ENCODE measurements at places on chromosomes 12 and 14.

GRCh38 chr14:90405101-90405500, 8.3 kb downstream of the CALM1 start:
- no peak for DNase-seq

GRCh38 chr12:127230843-127231260, 1036.1 kb upstream of the TMEM132C start:
- no peak for DNase-seq

GRCh38 chr12:96720363-96720705, 186.7 kb upstream of the NEDD1 start:
- peak; percentile 46 for DNase-seq

GRCh38 chr12:58087423-58088127, 146.2 kb downstream of the ATP23 start:
- DNase-seq = no peak

- DNase-seq = no peak
These were observed 51.4 kb upstream of the GPR132 start for GRCh38 chr14:105116451-105117256.

DNA sequence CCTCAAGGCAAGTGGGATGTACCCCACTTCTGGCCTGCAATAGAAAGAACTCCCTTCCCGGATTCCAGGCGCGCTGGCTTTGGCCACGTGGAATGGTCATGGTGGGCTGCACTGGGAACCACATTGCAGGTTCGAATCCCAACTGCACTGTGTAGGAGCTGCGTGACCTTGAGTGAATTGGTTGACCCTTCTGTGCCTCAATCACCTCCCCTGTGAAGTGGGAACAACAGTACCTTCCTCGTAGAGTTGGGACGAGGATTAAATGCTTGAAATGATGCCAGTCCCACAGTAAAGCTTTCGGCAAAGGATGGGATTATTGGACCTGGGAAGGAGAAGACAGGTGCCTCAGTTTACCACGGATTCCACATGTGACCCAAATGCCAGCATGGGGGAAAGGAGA, 36.8 kb upstream of the MYL2 start:
- no peak for DNase-seq

DNA sequence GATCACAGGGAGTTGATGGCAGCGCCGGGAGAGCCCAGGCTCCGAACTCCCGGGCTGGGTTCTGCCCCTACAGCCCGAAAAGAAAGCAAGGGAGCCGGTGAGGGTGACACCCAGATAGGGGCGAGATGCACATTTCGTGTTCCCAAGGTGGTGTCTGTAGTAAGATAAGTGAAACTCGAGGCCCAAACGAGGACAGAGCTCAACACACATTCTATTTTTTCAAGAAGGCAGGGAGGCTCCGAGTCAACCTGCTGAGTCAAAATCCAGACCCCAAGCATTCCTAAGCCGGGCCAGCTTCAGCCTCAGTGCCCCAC, 24.2 kb upstream of the YY1 start:
- no peak for DNase-seq

DNA sequence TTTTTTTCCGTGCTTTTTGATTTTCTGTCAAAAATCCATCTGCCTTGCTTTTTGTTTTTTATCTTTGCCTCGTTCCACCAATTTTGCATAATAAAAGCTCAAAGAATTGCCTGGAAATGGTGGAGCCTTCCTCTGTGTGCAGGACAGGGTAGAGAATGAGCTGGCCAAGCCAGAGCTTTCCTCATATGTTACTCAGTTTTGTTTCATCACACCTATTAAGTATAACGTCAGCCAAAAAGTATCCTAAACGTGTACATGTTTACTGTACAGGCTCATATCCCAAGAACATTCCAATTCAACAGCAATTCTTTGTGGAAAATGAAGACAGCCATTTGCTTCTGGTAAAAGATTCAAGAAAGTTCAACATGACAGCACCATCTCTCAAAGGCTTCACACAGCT, 191.2 kb upstream of the LMNTD1 start:
- no peak for DNase-seq

GRCh38 chr14:37466003-37466622, 128.9 kb downstream of the FOXA1 start:
- DNase-seq = peak; percentile 10

- no peak for DNase-seq
These were observed 8.9 kb downstream of the COX14 start for GRCh38 chr12:50120953-50121352.

- DNase-seq = no peak
These were observed 158.0 kb downstream of the SLC5A8 start for GRCh38 chr12:101051901-101052550.

DNA sequence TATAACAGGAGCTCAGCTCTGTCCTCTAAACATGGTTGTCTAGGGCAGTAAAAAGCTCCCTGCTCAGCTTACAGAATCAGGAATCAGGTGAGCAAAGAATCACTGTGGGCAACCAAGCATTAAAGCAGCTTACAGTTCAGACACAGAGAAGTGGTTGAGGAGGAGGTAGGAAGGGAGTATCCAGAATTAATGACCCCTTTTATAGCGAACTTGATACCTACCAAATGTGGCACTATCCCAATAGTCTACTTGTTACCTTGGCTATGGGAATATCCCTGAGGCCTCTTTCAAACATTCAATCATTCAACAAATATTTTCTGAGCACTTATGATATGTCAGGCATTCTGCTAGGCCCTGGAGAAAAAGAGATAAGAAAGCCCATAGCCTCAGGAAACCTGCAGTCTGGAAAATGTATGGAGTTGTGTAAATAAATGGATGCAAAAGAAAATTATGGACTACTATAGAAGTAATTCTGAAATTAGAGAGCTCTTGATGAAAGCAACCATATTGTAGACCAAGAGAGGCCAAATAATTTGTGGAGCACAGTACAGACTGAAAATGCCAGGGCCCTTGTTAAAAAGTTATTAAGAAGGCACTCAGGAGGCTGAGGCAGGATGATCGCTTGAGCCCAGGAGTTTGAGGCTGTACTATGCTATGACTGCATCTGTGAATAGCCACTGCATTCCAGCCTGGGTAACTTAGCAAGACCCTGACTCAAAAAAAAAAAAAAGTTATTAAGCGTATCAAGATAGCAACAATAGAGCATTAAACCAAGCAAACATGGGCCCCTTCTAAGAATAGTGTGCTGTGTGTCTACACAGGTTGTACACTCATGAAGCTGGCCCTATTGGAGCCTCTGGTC, 134.0 kb upstream of the CPSF6 start:
- DNase-seq = no peak

DNA sequence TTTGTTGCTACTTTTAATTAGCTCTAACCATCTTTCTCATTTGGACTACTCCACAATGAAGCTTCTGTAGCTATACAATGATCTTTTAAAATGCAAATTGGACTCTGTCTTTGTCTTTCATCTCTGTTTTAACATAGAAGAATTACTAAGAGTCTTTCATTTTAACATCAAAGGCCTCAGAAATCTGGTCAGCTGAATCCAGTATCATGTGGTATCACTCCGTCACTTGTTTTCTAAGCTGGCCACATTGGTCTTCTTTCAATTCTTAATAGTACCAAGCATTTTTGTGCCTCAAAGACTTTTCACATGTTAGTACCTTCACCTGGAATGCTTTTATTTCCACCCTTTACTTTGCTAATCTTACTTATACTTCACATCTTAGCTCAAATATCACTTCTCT, 95.5 kb upstream of the SLC16A7 start:
- DNase-seq = no peak

DNA sequence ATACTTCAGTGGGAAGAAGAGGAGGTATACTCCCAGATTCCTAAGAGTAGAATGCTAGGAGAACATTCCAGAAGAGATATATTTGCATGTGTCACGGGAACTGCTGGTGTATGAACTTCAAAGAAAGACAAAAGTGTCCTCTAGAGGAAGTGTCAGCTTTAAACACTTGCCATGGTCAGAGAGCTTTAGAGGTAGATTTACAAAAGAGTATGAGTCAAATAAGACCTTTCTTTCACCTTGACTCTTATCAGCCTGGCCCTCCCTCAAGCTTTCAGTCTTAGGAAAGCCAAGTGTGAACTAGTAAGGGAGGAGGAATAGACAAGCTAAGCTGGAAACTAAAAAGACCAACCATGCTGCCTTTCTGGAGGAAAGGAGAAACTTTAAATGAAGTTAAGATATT, 34.7 kb downstream of the COX8C start:
- DNase-seq = no peak

GRCh38 chr12:103680591-103681141, 93.6 kb downstream of the STAB2 start:
- DNase-seq = peak; percentile 83

DNA sequence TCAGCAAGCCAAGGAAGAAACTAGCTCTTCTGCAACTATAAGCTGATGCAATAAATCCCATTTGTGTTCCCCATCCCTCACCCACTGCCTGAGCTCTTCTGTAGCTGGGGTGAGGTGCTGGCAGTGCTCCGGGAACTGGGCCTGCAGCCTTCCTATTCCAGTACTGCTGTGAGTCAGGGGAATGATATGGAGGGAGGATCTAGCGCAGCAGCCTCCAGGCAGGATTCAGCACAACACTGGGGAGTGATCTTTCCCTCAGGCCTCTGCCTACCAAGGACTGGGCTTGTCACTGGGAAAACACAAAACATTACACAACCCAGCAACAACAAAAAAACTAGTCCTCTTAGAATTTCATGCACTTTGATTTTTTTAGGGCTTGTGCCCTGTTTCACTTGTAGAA, 58.7 kb downstream of the ST8SIA1 start:
- no peak for DNase-seq

DNA sequence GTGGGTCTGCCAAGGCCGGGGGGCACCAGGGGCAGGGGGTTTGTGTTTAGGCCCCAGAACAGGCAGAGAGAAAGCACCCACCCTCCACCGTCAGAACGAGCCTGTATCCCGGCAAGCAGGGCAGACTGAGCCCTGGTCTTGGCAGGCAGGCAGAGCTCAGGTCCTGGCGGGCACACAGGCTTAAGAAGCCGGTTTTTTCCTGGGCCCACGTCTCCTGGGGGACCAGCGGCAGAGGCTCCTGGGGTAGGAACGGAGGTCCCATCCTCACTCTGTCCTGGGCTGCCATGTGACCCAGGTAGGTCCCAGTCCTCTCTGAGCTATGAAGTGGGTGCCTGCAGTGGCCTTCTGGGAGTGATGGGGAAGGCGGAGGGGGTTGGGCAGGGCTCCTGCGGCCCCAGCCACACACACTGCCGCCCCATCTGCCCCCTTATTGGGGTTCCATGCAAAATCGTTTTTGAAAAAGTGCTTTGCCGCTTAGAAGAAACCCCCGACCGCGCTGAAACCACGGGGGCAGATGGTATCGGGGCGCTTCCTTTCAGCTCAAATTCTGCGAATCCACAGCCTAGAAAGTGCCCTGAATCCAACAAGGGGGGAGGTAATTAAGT, 24.2 kb downstream of the SH2B3 start:
- DNase-seq = no peak

DNA sequence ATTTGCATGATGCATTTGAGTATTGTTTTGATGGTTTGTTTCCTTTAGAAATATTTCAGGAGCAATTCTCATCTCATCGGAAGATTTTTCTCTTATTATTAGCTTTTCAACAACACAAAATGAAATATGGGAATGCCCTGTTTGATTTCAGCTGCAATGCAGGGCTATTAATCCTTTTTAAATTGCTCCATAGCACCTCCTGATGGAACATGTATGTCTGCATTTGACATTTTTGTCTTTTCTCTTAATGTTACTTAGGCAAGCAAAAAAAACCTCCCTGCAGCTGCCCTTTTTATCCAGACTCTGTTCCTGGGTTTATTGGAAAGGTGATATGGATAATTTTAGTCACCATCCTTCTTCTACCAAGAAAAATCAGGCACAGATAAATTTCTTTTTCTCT, 895.8 kb downstream of the RPS29 start:
- peak; percentile 22 for DNase-seq

DNA sequence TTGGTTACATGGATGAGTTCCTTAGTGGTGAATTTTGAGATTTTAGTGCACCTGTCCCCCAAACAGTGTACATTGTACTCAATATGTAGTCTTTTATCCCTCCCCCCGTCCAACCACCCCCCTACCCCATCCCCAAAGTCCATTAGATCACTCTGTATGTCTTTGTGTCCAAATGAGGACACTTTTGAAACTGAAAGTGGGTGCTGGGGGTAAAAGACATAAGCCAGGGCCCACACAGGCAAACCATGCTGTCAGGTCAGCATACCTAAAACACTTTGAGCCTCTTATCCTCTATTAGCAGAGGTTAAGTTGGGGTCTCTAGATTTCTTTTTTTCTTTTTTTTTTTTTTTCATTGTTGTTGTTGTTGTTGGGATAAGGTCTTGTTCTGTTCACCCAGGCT, 31.3 kb upstream of the KICS2 start:
- DNase-seq = no peak

DNA sequence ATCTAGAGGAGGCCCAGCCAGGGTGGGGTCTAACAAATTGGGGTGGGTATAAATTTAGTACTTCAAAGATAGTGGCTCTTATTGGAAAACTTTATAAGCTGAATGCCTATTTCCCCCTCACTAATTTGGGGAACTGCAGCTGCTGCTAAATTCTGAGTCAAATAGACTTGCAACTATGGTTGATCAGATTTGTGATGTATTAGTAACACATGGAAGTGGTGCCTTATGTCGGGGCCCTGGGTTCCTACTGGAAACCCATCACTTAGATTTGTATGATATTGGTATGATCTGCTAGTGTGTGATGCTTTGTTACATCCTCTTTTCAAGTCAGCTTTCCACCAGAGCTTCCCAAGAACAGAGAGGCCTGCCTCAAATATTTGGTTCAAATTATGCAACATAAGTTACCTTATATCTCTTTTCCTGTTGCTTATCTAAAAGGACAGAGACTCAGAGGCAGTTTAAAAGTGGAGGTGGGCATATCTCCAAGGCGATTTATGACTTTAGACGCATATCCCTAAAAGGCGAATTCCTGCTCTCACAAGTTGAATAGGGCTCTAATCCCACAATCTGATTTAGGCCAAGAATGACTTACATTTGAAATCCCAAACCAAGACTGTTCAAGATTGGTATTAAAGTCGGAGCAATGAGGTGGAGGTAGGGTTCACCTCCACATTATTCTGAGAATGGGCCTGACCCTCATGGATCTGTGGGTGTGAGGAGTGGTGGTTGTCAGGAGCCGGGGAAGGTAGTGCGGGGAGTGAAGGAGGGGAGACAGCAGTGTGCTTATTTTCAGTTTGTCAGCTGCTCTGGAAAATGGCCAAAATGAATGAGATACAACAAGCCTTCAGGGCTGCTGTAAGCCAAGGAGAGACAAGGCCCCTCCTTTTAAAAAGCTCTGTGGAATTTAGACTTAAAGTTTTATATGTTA, 425.8 kb downstream of the RAD51B start:
- no peak for DNase-seq

DNA sequence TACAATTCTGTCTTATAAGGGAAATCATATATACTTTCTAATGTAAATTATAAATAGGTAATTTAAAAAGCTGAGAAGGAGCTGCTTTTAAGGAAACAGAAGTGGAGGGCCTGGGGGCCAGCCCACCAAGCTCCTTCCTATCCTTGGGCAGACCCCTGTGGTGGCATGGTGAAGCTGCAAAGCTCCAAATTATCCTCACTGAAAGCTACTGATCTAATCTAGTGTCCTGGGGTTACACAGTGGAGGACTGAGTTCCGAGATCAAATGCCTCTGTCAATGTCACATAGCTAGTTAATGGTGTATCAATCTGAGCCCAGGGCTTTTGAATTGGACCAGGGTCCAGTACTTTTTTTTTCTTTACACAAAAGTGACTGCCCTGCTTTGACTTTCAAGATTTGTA, 355.4 kb downstream of the CEP128 start:
- DNase-seq = no peak

GRCh38 chr12:8823565-8824300, 1.3 kb downstream of the A2ML1 start:
- DNase-seq = no peak

- DNase-seq = peak; percentile 16
These were observed 906 bp downstream of the MARK3 start for GRCh38 chr14:103385929-103386712.

All from NCI-H1105 treated with DMSO at 0.1 percent for 48 hours (cell line).